ENCODE measurements at places on chromosomes 13 and 19.

DNA sequence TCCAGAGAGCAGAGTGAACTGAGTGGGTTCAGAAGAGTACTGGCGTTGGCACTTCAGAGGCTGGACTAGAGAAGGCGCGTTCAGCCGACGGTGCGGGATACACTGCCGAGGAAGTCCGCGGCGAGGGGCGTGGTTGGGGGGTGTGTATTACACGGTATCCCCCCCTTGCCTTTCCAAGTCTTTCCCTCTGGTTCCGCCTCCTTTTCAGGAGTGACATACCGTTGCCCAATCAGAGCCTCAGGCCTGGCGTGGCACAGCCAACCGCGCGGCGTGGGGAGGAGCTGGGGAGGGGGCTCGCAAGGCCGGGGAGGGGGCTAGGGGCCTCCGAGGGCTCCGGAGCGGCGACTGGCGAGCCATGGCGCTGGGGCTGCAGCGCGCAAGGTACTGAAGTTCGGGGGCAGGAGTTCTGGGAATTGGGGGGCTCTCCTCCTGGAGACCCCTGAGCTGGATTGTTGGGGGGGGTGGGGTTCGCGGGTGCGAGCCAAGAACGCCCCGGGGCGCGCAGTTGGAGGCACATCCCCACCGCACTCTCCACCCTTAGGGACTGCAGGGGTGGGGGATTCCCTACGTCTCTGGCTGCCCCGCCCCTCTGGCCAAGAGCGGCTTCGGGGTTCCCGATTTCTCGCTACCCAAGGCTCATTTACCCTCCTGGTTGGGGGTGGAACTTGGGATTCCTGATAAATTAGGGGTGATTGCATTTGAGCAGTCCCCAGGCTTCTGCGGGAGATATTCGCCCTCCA is at the start of gene HIF3A:
Gene HIF3A, plus strand, starts transcription at position 321 of the 740 bp plus-strand sequence. Its CDS starts 35 bp downstream, at position 356.
- no peak for DNase-seq

DNA sequence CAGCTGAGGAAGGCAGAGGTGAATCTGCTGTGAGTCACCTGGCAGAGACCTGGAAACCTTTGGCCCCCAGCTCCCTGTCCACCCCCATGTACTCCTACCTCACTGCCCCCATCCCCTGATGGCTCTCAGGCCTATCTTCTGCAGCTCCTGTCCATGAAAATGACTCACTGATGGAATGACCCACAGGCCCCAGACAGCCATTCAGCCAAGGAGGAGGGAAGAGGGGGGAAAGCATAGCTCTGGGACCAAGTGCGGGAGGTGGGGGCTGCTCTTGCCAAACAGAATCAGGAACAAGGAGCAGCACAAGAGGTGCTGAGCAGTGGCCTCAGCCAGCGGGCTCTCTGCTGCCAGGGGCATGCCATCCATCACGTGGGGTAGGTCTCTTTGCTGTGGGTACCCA is 111.4 kb upstream of the C1QTNF9B start:
- DNase-seq = no peak

- no peak for DNase-seq
Observed at GRCh38 chr13:66159511-66159910, 1070.6 kb downstream of the PCDH9 start.

DNA sequence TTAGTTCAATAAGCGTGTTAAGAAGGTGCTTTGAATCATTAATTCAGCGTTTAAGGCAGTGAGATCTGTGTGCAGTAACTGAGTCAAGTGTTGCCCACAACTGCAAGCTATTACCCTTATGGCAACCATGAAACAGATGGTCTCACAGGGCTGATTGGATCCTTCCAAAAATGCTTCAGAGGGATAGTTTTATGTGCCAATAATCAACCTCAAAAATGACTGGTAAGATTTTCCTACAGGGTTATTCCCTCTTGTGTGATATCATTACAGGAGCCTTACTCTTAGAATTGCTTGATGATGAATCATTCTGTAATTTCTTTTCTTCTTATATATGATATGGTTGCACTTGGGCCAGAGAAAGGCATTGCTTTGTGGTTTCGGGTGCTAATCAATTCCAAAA is 1299.2 kb upstream of the ATXN8OS start:
- no peak for DNase-seq

- peak; percentile 69 for DNase-seq
Observed at GRCh38 chr13:24228852-24229458, 68.4 kb downstream of the SPATA13 start.

GRCh38 chr19:12623361-12624031 is 12.8 kb downstream of the ZNF791 start:
- DNase-seq = no peak

DNA sequence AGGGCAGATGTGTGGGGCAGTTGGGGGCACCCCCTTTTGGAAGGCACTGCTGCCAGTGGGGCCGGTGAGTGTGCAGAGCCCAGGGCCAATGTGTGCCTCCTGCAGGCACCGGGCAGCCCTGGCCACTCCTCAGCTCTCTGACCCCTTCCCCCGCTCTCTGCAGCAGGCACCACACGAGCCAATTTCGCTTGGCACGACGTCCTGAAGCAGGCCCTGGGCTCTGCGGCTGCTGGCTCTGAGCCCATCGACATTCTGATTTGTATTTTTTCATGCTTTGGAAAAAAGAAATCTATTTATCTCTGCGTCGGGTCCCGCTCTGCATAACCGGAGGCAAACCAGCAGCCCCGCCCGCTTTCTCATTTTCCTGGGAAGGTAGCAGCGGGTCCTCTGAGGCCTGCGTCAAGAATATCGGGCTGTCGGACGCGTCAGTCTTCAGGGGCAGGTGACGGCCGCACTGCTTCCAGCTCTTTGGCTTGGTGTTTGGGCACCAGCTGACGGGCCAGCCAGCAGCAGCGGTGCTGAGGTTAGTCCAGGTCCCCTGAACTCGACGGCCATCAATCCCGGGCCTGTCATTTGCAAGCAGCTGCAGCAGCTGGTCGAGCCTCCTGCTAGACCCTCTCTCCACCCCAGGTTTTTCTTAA is 134.3 kb downstream of the KDM4B start:
- DNase-seq = no peak

DNA sequence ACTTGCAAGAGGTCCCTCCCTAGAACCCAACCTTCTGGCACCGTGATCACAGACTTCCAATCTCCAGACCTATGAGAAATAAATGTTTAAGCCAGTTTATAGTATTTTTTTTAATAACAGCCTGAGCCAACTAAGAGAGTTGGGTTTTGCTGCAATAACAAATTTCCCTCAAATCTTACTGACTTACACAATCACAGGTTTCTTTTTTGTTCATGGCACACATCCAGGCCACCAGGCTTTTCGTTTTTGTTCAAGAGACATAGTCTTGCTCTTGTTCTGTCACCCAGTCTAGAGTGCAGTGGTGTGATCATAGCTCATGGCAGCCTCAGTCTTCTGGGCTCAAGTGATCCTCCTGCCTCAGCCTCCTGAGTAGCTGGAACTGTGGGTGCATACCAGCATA is 2.0 kb upstream of the SELENOV start:
- no peak for DNase-seq

DNA sequence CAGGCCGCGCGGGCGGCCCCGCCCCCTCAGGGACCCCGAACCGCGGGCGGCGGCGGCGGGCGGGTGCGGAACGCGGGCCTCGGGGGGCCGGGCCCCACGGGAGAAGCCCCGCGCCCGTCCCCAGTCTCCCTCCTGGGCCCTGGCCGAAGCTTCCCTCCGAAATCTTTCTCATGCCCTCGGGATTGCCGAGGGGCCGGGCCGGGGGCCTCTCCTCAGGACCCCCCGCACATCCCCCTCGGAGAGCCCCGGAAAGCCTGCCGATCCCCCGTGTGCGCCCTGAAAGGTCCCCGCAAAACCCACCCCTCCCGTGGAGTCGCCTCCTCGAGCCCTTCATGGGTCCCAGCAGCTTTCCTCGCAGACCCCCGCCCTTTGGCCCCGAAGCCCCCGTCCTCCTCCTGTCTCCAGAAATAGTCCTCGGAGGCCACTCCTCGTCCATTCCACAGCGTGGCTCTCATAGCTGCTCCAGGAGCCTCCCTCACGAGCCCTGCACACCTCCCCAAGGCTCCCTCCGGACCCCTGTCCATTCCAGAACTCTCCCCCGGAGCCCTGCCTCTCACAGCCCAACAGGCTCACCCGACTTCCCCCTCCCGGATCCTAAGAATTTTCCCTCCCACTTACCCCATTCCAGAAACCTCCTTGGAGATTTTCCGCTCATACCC is 555 bp downstream of the SAMD4B start:
- DNase-seq = no peak

GRCh38 chr19:49987159-49987698 is 26.3 kb upstream of the SIGLEC11 start:
- peak; percentile 80 for DNase-seq

DNA sequence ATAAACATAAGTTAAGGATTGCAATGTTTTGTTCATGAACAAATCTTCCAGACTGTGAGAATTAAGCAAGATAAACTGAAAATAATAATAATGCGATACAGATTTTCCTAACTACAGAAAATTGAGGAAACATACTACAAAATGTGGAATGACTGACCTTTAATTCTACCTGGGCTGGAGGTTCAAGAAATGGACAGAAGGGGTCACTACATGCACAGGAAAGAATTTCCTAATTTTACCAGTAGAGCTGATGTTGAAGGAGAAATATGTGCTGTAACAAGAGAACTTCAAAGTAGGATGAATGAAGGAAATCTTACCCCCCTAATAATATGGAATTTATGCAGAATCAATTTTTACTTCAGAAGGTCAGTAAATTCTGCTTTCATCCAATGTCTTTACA is 62.3 kb downstream of the ZNF627 start:
- DNase-seq = no peak

- no peak for DNase-seq
Observed at GRCh38 chr13:42270160-42270856, 1.6 kb upstream of the AKAP11 start.

DNA sequence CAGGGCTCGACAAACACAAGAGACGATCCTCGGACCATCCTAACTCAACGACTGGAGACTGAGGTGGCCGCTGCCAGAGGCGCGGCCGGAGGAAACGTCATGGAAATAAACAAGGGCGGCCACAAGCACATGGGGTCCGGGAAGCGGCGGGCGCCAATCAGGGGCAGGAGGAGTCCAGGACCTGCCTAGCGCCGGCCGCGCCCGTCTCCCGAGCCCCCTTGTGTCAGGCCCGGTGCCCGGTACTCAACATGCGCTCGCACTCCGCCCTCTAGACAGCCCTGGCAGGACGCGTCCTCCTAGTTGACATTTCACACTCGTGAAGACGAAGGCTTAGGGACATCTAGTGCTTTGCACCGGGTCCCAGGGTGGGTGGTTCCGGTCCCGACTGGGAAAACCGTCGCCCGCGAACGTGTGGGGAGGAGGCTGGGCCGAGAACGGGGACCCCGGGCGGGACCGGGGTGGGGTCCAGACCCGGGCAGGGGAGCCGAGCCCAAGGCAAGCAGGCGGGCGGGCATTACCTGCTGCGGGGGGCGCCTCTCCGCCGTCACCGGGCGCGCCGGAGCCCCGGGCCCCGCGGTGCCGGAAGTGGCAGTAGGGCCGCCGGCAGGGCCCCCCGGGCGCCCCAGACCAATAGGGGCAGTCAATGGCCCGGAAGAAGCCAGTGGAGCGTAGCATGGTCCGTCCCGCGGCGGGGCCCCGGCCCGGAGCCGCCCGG is 442 bp downstream of the REXO1 start:
- peak; percentile 51 for DNase-seq

- DNase-seq = no peak
Observed at GRCh38 chr19:48807590-48808308, 3.1 kb downstream of the BCAT2 start.

DNA sequence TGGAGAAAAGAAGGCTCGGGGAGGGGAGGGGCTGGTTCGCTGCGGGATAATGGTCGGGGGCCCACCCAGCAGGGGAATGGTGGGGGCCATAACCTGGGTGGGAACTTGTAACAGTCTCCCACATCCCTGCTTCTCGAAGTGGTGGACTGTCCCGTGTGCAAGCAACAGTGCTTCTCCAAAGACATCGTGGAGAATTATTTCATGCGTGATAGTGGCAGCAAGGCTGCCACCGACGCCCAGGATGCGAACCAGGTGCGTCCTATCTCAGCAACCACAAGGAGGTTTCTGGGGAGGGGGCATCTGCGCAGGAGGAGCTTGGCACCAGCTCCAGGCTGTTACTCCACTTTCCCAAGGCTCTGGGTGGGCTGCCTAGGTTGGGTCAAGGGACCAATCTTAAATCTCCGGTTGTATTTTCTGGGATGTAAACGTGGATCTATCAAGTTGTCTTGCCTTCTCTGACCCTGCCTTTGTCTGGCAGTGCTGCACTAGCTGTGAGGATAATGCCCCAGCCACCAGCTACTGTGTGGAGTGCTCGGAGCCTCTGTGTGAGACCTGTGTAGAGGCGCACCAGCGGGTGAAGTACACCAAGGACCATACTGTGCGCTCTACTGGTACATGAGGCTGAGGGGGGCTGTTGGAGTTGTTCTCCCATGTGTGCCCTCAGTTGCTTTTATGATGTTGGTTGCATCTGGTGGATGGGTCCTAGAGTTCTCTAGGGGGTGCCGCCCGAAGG is 1.6 kb downstream of the TRIM28 start:
- DNase-seq = no peak

- peak; percentile 62 for DNase-seq
Observed at GRCh38 chr19:39843919-39844793, 2.0 kb downstream of the FBL start.

DNA sequence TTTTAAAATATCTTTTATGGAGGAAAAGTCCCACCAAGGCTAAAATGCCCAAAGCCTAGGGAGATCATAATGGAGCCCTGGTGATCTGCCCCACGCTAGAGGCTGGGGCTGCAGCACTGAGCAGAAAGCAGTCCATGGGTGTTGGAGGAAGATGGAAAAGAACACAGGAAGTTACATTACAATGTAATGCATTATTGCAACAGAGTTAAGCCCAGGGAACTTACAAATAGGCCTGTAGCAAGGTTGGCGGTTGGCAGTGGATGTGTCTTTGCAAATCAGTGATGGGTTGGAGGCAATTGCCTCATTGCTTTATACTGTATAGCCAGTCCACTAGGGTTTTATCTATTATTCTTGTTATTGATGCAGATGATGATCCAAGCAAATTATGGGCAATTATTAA is 399.9 kb downstream of the NDFIP2 start:
- DNase-seq = no peak

DNA sequence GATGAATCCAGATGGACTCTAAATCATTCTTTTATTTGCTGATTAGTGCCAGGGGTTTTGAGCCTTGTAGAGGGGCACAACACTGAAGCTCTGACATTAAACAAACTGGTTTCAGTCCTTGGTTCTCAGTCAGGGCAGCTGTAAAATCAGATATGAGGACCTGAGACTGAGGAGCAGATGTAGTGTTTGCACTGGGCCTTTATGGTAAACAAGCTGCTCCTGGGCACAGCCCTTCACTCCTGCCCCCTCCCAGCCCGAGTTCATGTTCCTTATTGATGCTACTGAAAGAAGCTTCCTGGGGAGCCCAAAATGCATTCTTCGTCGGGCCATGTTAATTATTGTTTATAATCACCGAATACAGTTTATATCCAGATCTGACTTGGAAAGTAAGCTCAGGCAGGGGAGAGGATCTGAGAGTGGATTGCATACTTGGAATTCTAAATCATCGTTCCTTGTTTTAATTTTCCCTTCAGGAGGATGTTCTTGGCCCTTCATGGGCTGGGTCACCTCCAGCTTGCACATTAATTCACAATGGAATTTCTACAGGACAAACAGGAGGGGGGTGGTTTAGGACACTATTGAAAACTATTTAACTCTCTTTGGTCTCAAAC is 213.5 kb downstream of the FGF9 start:
- no peak for DNase-seq

- peak; percentile 80 for DNase-seq
Observed at GRCh38 chr19:46661735-46662592, 982 bp upstream of the DACT3 start.

GRCh38 chr13:98475522-98475921 is 101.4 kb downstream of the STK24 start:
- no peak for DNase-seq

Measured in activated CD4-positive, alpha-beta T cell treated with anti-CD3 and anti-CD28 coated beads, Interleukin-2, Interleukin-6, amounts not matched to agents 100 ng/mL and 50 ng/mL, durations not matched to agents 16 hours and 8 hours (primary cell).